ENCODE measurements at places on chromosomes 3 and 15.

DNA sequence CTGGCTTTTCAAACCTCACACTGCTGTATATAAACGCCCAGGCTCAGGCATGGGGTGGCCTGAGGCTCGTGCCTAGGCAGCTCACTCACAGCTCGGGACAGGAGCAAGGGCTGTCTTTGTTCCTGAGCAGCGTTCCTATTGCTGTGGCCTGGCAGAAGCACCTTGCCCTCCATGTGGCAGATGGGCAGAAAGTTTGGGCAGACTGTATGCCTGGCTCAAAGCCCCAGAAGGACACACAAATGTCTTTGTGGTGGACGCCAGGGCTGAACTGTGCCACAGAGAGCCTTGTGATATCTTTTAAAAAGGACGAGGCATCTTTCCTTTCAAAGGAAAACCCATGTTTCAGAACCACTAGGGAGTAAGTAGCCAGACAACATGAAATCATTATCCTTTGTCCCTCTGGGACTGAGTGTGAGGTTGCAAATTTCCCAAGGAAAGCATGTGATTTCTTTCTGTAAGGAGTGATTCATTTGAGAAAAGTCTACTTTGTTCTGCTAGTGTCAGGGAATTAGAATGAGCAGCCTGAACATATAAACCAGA lies 29.3 kb upstream of the UBE2E1 start:
- DNase-seq: no peak

- no peak for DNase-seq
Observed at GRCh38 chr3:108202080-108202479, 20.1 kb downstream of the IFT57 start.

- DNase-seq: no peak
Observed at GRCh38 chr15:66735909-66736305, 33.9 kb downstream of the SMAD6 start.

DNA sequence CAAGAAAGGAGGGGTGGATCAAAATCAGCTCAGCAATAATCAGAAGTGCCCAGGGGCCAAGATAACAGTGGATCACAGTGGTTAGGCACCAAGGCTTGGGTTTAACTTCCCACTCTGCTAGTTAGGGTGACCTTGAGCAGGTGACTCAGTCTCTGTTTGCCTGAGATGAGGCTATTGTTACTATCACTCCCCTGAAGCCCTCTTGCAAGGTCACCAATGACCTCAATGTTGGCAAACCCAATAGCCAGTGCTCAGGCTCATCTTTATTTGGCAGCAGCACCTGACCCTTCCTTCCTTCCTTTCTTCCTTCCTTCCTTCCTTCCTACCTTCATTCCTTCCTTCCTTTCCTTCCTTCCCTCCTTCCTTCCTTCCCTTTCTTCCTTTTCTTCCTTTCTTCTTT lies 102.4 kb upstream of the HACD2 start:
- no peak for DNase-seq

GRCh38 chr15:71109130-71109529 lies 6.1 kb upstream of the THSD4 start:
- DNase-seq: no peak

DNA sequence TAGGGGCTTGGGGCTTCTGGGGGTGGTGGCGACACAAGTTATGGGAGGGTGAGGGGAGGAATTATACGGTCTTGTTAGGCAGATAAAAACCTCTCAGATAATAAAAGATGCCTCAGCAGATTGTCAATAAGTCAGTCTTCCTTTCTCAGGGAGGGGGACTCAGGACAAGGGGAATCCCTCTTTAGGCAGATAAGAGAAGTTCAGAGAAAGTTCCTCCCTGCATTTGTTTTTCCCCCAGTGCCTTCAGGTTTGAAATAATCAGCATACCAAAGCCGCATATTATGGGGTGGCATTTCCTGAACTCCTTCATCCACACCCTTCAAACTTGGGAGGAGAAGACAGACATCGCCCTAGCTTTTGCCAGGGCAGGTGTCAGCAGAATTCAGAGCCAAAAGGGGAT lies 8.5 kb downstream of the PPCDC start:
- no peak for DNase-seq

GRCh38 chr15:92149029-92149428 lies 244.7 kb upstream of the ST8SIA2 start:
- no peak for DNase-seq

GRCh38 chr15:73344056-73344455 lies 24.7 kb downstream of the HCN4 start:
- DNase-seq: no peak

GRCh38 chr3:84724877-84725276 lies 233.9 kb upstream of the CADM2 start:
- no peak for DNase-seq

GRCh38 chr3:128001576-128001975 lies 50.7 kb upstream of the SEC61A1 start:
- DNase-seq: no peak

- no peak for DNase-seq
Observed at GRCh38 chr15:101269479-101270223, 7.6 kb downstream of the SELENOS start.

DNA sequence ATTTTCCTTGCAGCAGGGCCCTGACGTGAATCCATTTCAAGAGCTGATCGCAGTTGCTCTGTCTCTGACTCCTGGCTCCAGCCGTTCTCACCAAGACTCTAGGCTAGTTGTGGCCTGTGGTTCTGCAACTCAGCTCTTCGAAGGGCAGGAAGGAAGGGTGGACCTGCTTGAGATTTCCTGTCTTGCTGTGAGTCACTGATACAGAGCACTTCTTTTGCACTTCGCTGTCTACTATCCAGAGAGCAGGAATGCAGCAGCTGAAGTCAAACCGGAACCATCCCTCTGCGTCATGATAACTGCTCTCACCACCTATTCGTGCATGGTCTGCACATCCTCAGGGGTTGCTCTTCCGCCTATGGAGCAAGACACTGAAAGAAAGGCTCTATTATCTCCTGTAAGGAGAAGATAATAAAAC lies 59.7 kb downstream of the RAP2B start:
- peak; percentile 37 for DNase-seq

DNA sequence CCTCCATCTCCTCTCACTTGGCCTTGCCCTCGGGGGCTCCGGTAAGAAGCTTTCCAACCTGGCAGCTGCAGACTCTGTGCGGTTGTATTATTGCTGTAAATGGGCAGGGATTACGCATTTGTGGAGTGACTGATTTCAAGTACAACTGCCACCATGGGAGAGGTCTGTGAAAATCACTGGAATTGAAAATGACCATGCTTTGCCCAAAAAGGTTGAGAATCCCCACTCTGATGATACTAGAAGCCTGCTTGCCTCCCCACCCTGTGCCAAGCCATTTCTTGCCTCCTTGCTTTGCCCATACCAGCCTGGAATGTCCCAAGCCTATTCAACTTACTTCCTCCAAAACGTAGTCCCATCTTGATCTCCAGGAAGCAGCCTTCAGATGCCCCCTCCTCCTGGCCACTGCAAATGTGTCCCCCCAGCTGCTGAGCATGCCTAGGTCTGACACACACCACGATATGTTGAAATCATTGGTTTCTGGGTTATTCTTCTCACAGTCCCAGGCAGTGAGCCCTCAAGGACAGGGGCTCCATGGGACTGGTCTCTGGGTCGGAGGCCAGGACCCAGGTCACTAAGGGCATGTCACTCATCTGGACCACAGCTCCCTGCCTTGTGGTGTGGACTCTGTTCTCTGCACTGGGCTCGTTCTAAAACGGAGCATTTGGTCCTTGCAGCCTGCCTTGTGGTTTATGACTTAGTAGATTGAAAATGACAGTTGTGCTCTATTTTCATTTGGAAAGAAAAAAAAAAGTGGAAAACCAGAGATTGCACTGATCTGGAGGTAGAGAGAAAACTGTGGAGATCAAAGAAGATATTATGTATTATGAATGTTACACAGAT lies 42.9 kb downstream of the SMAD3 start:
- no peak for DNase-seq

DNA sequence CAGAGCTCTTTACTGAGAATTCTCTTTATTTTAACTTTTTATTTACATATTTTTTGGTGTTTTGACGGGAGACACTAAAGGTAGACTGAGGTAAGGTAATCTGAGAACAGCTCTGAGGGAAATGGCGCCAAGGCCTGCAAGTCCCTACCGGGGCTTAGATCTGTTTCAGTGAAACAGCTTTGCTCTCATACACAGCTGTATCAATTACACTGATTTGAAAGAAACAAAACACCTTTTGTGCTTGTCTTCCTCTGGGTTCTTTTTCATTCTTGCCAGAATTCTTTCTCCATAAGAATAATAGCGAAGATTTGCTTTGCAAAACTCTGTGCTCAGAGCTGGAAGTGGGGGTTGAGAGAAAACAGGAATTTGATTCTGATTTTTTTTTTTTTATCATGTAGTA lies 79.5 kb upstream of the PEX5L start:
- no peak for DNase-seq

DNA sequence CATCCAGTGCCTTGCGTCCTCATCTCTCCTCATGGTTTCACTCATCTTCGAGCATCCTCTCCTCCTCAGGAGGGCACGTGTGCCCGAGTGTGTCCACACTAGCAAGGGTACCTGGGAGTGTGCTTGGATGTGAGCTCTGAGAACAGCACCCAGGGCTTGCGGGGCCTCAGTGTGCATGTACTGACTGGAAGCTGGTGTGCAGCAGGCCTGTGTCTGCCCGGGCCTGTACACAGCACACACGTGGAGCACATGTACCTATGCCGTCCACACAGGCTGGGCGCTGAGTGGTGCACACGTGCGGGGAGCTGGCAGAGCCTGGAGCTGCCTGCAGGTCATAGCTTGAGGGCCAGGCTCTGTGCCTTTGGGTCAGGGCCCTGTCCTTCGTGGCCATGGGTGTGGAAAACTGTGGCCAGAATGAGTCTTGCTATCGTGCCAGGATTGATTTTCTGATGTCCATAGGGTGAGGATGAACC lies 34.9 kb downstream of the TSPAN3 start:
- DNase-seq: no peak

GRCh38 chr3:116474032-116474780 lies 28.9 kb upstream of the LSAMP start:
- DNase-seq: no peak

- no peak for DNase-seq
Observed at GRCh38 chr15:41577863-41578735, 19.1 kb downstream of the TYRO3 start.

DNA sequence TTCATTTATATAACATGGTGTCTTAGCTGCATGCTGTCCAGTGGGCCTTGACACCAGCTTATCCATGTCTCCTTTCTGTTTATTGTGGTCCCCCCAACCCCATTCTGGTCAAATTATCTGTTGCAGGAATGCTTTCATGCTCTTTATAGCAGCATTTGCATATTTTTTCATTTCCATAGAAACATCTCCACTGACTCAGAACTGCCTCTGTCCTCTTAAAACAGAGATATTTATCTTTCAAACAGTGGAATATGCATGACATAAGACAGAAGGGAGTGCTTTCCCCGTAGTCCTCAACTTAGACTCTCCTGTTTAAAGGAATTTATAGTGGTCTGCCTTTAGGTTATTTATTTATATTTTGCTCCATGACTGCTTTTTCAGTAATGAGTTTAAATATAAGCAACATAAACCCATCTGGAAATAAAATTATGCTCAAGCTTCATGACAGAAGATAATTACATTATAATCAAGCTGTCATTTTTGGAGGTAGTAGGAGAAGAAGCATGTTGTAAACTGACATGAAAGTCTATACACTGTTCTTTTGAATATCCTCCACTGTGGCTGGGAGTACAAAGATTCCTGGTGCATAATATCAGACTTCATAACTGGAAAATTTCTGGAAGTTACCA lies 179.5 kb upstream of the CD96 start:
- no peak for DNase-seq

DNA sequence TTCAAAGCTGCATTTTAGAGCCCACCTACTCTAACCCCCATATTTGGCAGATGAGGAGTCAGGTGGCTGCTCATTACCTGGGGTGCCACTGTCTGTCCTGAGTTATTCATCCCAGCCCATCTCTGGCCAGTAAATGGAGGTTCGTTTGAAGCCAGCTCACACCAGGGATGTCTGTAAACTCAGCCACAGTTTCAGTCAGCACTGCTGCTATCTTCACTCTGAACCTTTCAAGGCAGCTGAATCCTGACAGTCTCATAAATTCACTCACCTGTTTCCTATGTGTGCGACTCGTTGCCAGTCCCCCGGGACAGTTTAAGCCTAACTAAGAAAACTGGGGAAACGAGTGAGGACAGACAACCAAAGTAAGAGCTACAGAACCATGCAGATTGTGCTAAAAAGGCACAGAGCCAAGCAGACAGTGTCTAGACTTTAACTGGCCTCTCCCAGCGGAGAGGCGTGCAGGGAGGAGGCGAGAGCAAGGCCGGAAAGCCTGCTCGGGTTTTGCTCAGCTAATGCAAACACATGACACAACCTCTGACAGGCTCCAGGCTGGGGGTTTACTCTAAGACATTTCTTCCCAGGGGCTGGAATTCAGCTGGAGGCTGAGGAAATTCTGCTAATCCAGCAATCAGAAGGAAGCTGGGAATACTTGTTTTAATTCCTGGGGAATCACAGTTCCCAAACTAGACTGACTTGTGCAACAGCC lies 12.0 kb downstream of the FSTL1 start:
- no peak for DNase-seq

DNA sequence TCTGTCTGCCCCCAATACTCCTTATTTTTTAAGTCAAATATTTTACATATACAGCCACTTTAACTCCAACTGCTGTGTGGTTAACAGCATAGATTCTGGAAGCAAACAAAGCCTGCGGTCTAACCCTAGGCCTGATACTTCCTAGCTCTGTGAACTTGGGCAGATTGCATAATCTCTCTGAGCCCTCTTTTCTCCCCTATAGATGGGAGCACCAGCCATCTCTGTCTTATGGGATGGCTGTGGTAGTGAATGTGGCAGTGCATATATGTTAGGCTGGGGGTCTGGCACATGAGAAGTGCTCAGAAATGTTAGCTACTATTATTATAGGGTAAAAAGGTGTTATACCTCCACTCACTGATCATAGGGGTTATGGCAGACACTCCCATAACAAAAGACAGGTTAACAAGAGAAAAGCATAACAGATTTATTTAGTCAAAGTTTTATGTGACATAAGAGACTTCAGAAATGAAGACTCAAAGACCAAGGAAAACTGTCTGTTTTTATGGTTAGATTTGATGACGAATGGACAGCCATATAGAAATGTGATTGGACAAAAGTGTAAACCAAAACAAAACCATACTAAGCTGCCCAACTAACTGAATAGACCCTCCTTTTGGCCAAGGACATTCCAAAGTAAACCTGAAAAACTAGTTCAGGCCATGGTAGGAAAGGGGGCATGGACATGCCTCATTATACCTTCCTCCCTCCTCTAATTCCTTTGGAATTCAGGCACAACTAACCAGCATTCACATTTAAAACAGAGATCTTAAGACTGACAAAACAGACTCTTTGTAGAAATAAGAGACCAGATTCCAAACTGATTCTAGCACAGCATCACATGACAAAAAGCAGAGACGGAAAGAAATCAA lies 53.9 kb upstream of the DAZL start:
- no peak for DNase-seq

GRCh38 chr3:67198374-67198773 lies 200.3 kb downstream of the KBTBD8 start:
- DNase-seq: no peak

Measured in stimulated activated effector memory CD8-positive, alpha-beta T cell treated with anti-CD3 and anti-CD28 coated beads, Interleukin-12 subunit alpha, Interleukin-12 subunit beta, amount 100 ng/mL, for 72 hours (primary cell).